ENCODE measurements at places on chromosomes 12 and 14.
A peak's percentile ranks its signal among the peaks of the same experiment; 100 is the strongest.

DNA sequence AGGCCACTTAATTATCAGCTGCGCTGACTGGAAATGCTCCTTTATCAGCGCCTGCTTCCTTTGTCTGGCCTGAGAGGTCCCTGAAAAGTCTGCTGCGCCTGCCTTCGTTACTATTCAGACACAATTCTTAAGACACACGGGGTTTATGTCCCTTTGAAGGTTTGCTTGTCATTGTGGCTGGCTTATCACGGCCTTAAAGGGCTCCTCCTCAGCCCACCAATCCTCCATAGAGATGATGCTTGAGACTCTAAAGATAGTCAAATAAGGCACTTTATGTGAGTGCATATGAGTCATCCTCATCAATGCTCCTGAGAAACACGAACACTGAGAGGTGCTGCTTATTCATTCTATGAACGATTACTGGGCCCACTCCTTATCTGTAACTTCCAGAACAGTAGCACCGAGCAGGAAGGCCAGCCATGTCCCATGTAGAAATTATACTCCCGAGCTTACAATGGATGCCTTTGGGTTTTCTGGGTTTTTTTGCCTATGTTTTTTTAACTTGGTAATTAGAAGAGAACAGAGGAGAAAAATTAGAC, 1268.2 kb upstream of the TMEM132C start:
- no peak for DNase-seq

DNA sequence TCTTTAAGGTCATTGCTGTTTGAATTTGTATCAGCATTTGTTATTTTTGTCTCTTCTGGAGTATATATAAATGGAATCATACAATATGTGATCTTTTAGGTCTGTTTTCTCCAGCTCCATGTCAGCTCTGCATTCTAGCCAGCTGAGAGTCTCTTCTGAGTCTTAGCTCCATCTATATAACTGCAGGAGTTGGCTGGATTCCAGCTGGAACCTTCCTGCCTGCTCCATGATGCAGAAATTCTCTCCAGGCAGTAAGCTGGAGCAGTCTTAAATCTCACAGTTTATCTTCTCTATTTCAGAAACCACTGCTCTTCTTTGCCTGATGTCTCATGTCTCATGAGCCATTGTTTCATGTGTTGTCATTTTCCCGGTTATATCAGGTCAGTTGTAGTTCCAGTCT, 827.6 kb downstream of the NRXN3 start:
- DNase-seq, result no peak

DNA sequence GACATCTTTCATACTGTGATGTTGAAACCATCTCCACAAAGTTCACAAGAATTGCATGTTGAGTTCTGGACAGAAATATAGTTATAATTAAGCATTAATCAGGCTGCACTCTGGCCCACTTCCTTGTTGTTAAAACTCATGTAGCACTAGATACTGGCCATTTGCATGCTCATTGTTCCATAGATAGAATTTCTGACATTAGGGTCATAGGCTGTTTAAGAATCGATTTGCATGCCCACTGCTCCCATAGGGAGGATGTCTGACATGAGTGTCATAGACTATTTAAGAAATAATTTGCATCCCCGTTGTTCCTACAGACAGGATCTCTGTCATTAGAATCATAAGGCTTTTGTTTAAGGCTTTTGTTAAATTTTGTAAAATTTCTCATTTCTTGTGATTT, 50.2 kb downstream of the MYF5 start:
- DNase-seq, result no peak

DNA sequence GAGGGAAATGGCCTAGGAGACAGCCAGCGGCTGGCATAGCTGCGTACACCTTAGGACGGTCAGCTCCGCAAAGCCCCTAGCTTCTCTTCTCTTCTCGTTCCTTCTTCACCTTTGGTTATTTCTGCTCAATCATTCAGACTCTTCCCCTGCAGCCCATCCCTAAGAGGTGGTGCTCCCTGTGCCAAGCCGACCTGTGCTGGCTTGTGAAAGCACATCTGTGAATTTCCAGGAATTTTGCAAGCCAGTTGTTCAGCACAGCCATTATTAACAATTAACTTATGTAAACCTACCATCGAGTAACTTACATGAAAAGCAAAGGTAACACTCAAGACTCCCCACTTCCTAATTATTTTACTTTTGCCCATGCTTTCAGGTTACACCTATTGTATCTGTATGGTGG, 20.9 kb upstream of the GPR68 start:
- no peak for DNase-seq

GRCh38 chr12:9252256-9252655, 44.1 kb upstream of the PZP start:
- no peak for DNase-seq

DNA sequence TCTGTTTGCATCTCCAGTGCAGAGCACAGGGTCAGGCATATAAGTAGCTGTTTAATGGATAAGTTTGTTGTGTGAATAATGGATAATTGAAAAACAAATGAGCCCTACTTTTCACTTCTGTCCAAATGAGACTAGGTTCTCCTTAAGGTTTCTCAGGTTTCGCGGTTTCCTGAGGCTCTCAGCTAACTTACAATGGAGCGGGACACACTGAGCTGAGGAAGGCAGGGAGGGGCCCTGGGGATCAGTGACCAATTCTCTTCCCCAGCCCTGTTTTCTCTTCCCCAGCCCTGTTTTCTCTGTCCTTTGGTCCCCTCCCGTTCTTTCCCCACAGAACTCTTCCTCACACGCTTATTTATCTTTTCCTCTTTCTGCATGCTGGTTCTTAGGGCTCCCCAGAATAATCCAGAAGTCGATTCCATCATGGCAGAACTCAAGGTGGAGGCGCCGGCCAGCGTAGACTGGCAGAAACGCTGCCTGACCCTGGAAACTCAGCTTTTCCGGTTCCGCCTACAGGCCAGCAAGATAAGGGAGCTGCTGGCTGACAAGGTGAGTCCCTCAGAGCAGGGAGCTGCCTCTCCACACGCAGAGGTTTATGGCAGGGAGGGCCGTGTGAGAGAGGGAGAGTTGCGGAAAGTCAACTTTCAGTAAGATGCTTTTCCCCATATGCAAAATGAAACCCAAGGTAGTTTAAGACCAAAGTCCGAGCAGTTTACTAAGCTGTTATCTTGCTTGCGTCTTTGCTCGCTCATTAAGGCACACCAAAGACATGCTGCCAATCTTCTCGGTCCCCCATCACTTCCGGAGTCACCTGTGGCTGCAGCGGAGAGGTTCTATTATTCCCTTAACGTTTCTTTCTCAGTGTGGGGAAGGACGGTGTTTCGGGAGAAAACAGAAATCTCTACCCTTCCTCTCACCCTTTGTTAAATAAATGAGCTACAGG, 8.6 kb downstream of the PLEKHH1 start:
- DNase-seq, result no peak

DNA sequence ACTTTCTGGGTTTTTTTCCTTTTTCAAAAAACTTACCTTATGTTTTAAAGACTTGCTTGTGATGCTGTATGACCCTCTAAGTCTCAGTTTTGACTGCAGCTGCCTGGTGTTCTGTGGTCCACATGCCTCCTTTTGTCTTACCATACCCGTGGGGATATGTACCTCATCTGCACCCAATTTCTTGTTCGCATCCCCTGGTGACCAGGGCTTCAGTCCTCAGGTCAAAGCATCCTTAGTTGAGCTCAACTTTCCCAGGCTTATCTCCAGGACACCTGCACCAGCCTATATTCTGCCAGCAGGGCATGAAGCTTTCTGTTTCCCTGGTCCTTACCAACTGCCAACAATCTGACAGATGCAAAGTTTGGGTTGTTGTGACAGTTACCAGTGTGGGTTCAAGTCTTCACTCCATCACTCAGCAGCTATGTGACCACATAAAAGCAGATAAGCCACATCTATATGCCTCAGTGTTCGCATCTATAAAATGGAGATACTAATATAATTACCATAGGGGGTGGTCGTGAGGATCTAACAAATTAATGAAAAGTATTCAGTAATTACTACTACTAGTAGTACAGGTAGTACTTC, 94.0 kb downstream of the NTF3 start:
- DNase-seq, result no peak

GRCh38 chr12:115088328-115088994, 404.5 kb upstream of the TBX3 start:
- no peak for DNase-seq

DNA sequence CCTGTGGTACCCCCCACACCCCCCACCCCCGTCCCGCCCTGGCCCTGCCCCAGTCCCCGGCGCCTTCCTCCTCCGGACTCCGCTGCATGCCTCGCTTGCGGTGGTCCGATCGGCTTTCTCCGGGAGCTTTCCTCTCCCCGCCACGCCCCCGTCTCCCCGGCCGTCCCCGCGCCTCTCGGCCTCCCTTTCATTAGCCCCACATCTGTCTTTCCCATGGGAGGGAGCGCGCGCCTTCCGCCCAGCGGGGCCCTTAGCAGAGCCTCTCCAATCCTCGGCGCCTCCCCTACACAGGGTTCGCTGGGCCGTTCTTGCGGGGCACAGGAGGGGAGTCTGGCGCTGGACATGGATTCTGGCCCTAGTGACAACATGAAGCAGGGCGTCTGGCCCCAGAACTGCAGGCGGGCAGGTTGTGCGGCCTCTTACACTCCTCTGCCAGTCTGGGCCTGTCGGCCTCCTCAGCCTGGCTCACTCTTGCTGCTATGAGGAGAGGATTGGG, 1.5 kb upstream of the EFS start:
- peak; percentile 77 for DNase-seq

DNA sequence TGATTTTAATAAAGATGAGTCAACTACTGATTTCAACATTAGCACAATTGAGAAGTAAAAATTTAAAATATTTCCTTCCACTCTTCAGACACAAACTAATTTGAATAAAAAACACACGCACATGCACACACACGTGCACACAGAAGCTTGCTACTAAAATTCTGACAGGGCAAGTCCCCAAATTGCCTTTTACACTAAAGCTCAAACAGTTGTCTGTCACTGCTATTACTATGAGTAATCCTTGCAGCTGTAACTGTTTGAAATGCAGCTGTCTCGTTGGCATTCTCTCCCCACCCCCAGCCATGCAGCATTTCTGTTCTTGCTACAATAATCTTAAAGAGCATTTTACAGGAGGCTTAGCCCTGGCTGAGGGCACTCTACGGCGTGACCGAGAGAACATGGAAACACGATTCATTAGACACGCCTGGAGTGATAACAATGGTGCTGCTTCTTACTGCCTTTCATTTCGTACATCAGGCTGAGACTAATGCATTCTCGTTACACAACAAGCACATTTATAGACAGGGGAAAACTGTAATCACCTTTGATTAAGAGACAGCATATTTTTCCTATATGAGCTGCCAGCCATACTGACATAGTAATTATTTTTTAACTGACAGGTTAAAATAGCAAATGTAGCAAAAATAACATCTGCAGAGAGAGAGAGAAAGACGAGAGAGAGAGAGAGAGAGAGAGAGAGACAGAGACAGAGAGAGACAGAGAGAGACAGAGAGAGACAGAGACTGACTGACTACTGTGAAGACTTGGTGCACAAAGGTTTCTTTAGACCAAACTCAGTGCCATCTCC, 153.8 kb downstream of the MED13L start:
- DNase-seq, result no peak

DNA sequence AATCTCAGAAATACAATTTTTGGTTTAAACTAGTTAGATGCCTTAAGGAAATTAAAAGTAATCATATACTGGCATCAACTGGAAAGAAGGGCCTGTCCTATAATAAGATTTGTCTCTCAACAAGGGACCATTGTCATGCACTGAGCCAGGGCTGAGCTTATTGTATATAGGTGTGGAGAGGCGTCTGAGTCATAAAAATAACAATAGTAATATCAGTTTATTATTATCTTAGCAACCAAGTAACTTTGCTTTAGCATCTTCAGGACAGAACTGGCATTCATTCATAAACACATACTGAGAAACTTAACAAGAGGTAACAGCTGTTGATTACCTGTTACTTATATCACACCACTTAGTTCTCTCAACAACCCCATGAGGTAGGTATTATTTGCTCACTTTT, 7.1 kb downstream of the KRT75 start:
- DNase-seq, result no peak

GRCh38 chr12:71504476-71504875, 64.9 kb downstream of the LGR5 start:
- no peak for DNase-seq

GRCh38 chr12:114611145-114612018, 72.6 kb downstream of the TBX3 start:
- DNase-seq, result no peak

DNA sequence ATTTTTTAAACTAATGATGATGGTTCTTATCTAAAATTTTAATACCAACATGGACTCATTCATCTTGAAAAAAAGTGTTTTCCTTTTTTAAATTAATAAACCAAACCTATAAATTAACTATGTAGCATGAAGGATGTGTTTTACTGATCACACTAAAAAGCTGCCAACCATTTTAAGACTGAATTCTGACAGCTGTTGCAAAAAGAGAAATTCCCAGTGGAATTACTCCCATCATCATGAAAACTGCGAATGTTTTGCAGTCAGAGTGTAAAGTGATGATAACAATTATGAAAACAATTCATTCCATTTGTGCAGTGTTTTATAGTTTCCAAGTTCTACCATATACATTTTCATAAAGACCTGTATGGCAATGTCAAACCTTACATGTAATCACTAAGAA, 232.8 kb downstream of the SLC2A13 start:
- no peak for DNase-seq

DNA sequence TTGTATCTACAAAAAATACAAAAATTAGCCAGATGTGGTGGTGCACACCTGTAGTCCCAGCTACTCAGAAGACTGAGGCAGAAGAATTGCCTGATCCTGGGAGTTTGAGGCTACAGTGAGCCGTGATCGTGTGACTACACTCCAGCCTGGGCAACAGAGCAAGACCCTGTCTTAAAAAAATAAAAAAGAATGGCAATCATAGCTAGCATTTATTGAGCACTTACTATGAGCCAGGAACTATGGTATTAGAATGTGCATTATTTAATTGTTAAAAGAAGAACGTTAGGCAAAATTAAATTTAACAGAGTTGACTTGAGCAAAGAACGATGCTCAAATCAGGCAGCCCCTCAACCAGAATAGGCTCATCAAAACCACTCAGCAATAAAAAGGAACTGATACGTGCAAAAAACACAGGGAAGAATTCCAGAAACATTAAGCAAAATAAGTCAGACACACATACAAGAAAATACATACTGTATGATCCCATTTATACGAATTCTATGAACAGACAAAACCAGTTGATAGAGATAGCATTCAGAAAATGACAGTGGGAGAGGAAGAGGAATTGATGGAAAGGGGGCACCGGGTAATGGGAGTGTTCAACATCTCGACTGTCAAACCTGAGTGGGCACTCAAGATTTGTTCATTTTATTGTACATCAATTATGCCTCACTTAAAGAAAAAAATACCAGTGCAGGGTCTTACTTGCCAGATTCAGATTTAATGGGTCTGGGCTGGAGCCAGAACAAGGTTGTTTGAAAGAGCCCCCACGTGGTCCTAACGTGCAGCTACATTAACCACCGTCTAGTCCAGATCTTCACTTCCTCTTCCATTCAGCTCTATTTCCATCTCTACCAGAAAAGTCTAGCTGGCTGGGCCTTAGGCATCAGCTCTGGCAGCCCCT, 8.0 kb downstream of the SCNN1A start:
- no peak for DNase-seq

GRCh38 chr12:20561871-20562270, 133.3 kb upstream of the SLCO1C1 start:
- no peak for DNase-seq

GRCh38 chr14:39762576-39763401, 330.6 kb upstream of the FBXO33 start:
- no peak for DNase-seq
